Stimulated activated CD4-positive, alpha-beta T cell treated with anti-CD3 and anti-CD28 coated beads, Interleukin-1b, Interleukin-23, amount 100 ng/mL, for 24 hours (primary cell): ENCODE measurements at places on chromosomes 7 and 10.
A peak's percentile ranks its signal among the peaks of the same experiment; 100 is the strongest.

DNA sequence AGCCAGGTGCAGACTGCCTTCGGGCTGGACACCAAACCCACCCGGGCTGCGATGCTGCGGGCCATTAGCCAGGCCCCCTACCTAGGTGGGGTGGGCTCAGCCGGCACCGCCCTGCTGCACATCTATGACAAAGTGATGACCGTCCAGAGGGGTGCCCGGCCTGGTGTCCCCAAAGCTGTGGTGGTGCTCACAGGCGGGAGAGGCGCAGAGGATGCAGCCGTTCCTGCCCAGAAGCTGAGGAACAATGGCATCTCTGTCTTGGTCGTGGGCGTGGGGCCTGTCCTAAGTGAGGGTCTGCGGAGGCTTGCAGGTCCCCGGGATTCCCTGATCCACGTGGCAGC is 50.0 kb downstream of the VWA2 start:
- DNase-seq, result no peak

- DNase-seq, result no peak
Measured at GRCh38 chr10:70479165-70479581, 606 bp downstream of the PALD1 start.

- no peak for DNase-seq
Measured at GRCh38 chr7:140349144-140349771, 49.1 kb downstream of the SLC37A3 start.

DNA sequence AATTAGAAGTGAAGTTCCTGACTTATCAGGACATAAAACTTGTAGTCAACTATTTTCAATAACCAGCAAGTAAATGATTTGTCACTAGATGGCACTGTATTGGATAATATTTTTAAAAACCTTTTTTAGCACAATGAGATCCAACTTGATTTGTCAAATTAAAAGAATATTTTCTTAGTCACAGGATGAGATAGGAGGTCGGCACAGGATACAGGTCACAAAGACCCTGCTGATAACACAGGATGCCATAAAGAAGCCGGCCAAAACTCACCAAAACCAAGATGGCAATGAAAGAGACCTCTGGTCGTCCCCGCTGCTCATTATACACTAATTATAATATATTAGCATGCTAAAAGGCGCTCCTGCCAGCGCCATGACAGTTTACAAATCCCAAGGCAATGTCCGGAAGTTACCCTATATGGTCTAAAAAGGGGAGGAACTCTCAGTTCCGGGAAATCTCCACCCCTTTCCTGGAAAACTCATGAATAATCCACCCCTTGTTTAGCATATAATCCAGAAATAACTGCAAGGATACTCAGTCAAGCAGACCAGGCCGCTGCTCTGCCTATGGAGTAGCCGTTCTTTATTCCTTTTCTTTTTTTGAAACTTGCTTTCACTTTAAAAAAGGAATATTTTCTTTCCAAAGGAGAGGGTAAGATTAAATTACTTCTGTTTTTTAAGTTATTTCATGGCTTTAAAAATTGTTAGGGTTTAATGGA is 255.7 kb upstream of the MKLN1 start:
- DNase-seq, result no peak

GRCh38 chr10:75646218-75646915 is 214.9 kb downstream of the LRMDA start:
- no peak for DNase-seq

DNA sequence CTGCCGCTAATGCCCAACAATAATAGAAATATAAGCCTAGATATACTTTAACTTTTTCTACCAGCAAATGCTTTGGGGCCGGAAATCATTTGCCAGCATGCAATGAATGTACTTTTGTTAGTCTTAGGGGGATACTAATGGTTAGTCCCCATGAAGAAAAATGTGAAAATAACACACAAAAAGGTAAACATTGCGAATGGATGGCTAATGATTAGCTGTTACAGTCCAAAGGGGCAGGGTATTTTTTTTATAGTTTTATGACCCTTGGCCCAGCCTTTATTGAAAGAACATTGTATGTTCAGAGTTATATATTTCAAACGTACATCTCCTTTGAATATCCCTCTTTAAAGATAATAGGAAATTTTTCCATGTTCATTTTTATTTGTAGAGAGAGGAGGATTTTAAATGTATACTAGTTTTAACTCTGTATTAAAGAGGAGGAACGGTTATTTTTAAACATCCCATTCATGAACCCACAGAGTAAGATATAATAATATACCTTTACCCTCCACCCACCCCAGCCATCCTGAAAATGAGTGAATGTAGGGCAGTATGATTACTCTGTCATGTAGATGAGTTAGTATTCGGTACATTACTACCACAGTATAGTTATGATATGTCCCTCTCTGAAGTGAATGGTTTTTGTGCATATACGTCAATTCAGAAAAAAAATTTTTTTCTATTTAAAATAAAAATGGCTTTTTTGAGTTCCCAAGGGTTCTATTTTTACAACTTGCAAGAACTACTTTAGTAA is 63.6 kb downstream of the ARID5B start:
- no peak for DNase-seq

- no peak for DNase-seq
Measured at GRCh38 chr10:1400101-1401070, 336.9 kb downstream of the ADARB2 start.

DNA sequence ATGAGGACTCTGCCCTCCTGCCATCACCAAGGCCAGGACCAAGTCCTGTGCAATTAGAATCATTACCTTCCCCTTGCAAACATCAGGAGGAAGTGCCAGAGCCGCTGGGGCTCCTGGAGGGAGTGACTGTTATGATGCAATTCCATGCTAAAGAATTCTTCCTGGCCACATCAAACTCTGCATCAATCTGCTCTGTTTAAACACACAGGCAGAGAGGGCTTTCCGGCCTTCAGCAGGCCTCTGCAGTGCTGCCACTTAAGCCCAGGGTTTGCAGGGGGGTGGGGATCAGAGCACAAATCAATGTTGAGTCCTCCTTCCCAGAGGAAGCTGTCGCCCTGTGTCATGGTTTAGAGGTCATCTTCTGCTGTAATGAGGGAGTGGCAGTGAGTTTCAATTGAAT is 58.1 kb downstream of the CTBP2 start:
- DNase-seq, result no peak

- DNase-seq, result peak; percentile 20
Measured at GRCh38 chr7:111137296-111138192, 46.6 kb downstream of the LRRN3 start.

GRCh38 chr7:139450851-139451250 is 32.6 kb downstream of the KLRG2 start:
- no peak for DNase-seq

GRCh38 chr7:104034679-104035078 is 45.2 kb upstream of the RELN start:
- DNase-seq, result no peak

DNA sequence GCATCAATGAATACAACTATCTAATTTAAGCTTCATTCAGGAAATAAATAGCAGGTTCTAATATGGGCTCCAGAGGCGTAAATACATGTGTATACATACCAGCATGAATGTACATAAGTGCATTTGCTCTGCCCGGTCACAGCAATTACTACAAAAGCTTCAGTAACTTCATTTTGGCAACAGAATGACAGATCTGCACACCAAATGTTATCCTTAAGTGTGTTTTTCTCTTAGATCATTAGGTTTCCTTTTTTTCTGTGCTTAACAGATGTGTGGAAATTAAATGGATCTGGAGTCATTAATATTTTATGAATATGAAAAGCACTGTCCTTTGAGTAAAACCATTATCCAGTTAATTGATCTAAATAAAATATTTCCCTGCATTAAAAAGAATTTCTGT is 159.0 kb upstream of the MEOX2 start:
- no peak for DNase-seq

DNA sequence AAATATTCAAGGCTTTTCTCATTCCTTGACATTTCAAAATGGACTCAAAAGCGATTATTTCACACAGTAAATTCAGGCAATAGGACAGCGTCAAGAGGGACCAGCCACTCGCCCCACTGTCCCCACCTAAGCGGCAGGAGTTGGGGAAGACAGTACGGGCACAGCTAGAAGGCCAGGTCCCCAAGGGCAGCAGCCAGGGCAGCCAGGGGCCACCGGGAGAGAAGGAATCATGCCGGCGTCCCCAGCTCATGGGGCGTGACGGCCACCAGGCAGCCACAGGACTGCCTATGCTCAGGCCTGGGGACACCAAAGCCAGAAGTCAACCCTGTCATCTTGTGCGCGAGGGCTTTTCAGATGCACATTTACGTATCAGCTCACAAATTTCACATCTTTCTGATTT is 225.7 kb upstream of the PPP2R2D start:
- DNase-seq, result no peak

DNA sequence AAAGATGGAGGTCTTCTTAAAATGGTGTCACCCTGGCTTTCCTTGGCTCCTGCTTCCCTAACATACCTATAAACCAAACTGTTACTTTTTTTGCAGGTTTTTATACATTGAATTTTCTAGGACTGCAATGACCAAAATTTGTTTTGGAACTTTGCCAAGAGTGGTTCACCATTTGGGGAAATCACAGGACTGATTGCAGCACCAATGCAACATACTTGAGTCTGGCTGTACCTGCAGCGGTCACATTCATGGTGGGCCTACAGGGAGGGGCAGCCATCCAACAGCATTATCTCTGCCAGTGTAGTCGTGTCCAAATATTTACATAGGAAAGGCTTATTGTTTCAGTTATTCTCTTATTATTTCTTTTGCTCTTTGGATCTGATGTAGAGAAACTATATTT is 69.0 kb downstream of the HACD1 start:
- no peak for DNase-seq

DNA sequence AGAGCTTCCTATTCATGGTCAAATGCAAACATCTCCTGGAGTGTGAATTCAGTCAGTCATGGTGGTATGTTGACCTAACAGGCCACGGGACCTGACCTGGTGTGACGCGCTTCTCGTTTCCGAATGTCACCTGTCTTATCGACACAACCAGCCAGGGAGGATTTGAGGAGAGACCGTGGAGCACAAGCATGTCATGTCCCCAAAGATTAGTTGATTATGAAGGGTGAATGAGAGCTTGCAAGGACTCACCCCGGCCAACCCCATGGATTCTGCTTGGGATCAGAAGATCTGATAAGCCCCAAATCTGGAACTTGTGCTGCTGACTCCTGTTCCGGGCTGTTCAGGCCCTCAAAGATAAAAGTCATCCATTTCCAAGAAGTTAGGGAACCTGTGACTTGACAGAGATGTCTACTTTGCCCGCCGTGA is 10.5 kb downstream of the ADRA2A start:
- no peak for DNase-seq

- no peak for DNase-seq
Measured at GRCh38 chr7:129465080-129465479, 30.8 kb downstream of the STRIP2 start.

GRCh38 chr7:92625617-92626016 is 35.4 kb upstream of the FAM133B start:
- DNase-seq, result no peak

- DNase-seq, result no peak
Measured at GRCh38 chr7:80263333-80263732, 128.7 kb downstream of the GNAI1 start.

- no peak for DNase-seq
Measured at GRCh38 chr7:24982917-24983316, 2.9 kb upstream of the OSBPL3 start.

GRCh38 chr7:3767917-3768777 is 467.1 kb downstream of the SDK1 start:
- no peak for DNase-seq

GRCh38 chr10:104041891-104042535 is 43.7 kb downstream of the COL17A1 start:
- DNase-seq, result no peak

GRCh38 chr10:35127289-35127891 is 744 bp downstream of the CREM start:
- DNase-seq, result peak; percentile 54

GRCh38 chr10:101693978-101694673 is 844 bp downstream of the FBXW4 start:
- DNase-seq, result peak; percentile 32

DNA sequence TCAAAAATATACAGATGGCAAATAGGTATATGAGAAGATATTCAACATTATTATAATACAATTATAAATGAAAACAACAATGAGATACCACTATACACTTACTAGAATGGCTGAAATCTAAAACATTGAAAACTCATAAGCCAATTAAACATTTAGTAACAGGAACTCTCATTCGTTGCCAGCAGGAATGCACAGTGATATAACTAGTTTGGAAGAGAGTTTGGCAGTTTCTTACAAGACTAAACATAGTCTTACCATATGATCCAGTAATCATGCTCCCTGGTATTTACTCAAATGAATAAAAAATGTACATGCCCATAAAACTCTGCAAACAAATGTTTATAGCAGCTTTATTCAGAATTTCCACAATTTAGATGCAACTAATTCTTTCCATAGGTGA is 476.2 kb upstream of the COBL start:
- DNase-seq, result no peak

DNA sequence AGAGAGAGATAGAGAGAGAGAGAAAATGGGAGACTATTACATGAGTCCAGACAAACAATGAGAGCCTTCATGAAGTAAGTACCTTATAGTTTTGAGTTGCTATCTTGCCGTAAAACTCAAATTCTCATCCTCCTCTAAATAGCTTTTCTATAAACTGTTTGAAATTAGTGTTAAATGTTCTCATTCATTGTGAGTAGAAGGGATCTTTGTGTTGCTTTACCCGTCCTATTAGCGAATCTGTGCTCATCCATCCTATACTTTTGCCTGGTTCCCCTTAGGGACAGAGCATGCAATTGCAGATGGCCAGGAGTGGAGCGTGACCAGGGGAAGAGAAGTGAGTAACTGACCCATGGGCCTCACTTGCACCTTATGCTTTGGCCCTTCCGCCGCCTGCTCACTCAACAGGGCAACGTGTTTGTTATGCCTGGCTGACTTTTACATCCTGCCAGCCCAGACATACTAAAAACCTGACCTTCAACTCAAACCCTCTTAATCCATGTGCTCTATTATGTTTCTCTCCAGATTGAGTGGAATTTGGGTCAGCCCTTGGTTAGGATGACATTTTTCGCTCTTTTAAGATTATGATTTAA is 244.2 kb upstream of the YAE1 start:
- no peak for DNase-seq

DNA sequence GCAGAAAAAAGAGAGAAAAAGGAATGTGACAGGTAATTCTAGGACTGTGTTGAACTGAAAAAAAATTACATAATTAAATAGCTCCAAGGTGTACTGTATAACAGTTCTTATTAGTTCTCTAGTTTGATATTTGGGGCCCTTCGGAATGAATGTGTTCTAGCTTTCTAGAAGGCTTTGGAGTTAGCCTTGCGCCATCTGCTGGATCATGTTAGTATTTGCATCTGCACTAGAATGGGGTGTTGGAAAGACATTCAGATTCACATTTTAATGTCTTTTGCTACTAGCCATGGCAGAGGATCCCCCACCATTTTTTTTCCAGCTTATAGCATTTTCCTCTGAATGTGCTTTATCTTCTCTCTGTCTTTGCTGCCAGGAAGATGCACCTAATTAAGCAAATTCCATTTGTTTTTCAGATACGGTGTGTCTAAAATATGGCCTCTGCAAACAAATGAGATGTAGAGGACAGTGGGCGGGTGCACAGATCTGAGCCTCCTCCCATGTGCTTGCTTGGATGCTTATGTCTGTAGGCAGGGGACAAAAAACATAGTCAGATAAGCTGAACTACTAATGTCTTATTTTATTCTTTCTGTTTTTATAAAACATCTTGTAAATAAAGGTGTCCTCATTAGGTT is 238.5 kb downstream of the PHF14 start:
- no peak for DNase-seq
